ENCODE measurements at places on chromosomes 5 and 9.

- no peak for DNase-seq
Measured at GRCh38 chr9:70003901-70004714, 39.5 kb upstream of the MAMDC2 start.

GRCh38 chr9:85949586-85950335 is 8.8 kb downstream of the NAA35 start:
- no peak for DNase-seq

- DNase-seq, result no peak
Measured at GRCh38 chr5:65779643-65780042, 57.6 kb downstream of the NLN start.

DNA sequence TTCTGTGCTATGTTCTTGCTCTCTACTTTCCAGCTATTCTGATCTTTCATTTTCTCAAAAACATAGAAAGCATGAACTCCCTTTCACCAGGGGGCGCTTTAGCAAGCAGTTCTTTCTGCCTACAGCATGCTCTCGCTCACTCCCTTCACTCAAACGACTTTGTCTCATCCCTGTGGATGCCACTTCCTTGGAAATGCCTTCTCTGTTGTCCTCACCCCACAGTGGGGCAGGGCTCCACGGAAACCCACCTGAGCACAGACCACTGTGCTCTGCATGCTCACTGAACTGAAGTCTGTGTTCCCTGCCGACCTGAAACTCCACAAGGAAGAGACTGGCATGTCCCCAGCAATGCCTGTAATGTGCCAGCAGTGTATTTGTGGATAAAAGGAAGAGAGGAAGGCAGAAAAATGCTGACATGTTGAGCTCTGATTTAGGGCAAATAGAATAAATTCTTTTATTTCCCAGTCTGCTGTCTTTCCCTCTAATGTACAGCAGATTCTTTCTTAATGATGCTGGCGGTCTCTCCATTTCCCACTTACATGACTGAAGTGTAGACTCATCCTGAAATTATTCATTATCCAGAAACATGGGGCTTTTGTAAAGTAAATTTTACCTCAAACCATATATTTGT is 4.9 kb upstream of the ROR2 start:
- DNase-seq, result peak; percentile 26

DNA sequence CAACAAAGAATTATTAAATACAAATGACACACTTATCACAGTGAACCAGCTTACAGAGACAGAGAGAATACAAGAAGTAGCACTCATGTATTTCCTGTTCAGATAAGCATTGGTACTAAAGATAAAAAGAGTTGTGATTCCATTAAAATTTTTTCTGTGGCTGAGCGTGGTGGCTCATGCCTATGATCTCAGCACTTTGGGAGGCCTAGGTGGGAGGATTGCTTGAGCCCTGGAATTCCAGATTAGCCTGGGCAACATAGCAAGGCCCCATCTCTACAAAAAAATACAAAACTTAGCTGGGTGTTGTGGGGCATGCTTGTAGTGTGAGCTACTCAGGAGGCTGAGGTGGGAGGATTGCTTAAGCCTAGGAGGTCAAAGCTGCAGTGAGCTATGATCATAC is 32.9 kb downstream of the FCHO2 start:
- DNase-seq, result no peak

- no peak for DNase-seq
Measured at GRCh38 chr9:237141-237857, 22.6 kb downstream of the DOCK8 start.
